Activated T-helper 1 cell treated with anti-CD3 and anti-CD28 coated beads, Interleukin-12 subunit alpha, Interleukin-12 subunit beta, Interleukin-2, Interleukin-4 antibody, amounts not matched to agents 30 ng/mL and 10 ng/mL and 1 ng/mL, durations not matched to agents 14 hours and 24 hours and 36 hours (primary cell): ENCODE measurements at places on chromosomes 12 and 14.

- no peak for DNase-seq
Observed at GRCh38 chr14:68568907-68569897, 223.7 kb downstream of the ZFP36L1 start.

DNA sequence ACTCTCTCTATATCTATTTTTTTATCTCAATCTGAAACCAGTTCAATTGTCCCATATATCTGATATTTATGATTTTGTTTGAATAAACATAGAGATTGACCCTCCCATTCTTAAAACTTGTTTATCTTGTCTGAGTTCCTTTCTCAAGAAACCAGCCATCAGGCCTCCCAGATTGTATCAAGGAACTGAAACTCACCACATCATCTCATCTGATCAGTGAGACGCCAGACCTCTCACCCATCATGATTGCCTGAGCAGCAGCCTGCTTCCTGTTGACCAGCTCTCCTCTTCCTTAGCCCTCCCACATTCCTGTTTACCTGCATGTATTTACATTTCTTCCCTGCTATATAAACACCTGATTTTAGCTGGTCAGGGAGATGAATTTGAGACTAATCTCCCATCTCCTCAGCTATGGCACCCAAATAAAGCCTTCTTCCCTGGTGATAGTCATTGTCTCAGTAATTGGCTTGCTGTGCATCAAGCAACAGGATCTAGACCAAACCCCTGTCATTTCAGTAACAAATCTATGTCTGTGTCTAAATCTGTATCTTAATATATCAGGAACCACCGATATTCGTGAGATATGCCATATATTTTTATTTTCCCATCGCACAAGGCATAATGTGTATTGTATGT is 323.6 kb downstream of the TMTC2 start:
- DNase-seq = no peak

DNA sequence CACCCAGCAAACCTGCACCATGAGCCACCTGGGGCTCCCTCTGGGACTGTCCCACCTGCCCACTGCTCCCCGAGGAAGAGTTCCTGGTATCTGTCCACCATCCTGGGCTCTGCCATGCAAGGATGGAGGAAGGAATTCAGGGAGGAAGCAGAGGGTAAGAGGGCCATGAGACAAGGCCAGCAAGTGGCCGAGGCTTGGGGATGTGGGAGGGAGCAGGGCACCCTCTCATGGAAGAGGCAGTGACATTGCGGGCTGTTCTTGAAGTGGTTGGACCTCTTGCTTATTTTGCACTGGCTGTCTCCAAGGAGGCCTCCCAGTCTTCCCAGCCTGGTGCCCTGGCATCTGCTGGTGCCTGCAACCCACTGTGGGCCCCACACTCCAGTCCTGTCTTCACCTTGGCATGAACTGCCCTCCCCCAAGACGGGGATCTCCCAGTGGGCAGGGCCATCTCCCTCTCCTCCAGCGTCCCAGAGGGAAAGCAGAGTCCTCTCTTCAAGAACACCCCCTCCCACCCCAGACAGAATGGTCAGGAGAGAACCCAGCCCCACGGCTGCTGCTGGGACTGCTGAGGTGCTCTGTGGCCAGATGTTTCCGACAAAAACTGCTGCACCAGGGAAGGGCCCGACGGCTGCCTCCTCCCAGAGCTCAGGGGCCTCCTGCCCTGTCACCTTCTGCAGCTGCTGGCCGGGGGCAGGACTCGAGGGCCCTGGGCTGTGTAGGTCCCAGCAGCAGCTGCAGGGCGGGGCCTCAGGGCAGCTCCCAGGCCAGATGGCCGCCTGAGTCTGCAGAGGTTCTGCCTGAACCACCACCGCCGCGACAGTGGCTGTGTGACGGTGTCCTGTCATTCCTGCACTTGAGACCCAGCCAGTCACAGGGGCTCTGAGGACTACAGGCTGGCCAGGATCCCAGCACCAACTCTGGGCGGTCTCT is 1.8 kb upstream of the AKT1 start:
- DNase-seq = no peak

DNA sequence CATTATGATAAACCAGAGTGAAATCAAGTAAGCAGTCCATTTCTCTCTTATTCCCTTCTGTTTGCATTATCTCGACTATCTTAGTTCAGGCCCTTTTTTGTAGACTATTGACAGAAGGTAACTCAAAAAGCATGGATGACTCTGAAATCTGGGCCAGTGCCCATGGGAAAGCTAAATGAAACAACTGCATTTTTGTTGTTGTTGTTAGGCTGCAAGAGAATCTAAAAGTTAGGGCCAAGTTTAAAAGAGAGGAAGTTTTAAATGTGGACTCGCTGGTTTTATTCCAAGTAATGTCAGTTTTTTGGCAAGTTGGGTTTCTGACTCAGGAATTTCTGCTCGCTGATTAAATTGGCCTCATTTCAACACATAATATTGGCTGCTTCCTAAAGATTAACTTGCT is 201.1 kb downstream of the PIK3C2G start:
- no peak for DNase-seq

- no peak for DNase-seq
Observed at GRCh38 chr12:113075137-113075683, 18.7 kb downstream of the DTX1 start.

GRCh38 chr14:50822501-50823042 is 8.4 kb downstream of the NIN start:
- DNase-seq = no peak

DNA sequence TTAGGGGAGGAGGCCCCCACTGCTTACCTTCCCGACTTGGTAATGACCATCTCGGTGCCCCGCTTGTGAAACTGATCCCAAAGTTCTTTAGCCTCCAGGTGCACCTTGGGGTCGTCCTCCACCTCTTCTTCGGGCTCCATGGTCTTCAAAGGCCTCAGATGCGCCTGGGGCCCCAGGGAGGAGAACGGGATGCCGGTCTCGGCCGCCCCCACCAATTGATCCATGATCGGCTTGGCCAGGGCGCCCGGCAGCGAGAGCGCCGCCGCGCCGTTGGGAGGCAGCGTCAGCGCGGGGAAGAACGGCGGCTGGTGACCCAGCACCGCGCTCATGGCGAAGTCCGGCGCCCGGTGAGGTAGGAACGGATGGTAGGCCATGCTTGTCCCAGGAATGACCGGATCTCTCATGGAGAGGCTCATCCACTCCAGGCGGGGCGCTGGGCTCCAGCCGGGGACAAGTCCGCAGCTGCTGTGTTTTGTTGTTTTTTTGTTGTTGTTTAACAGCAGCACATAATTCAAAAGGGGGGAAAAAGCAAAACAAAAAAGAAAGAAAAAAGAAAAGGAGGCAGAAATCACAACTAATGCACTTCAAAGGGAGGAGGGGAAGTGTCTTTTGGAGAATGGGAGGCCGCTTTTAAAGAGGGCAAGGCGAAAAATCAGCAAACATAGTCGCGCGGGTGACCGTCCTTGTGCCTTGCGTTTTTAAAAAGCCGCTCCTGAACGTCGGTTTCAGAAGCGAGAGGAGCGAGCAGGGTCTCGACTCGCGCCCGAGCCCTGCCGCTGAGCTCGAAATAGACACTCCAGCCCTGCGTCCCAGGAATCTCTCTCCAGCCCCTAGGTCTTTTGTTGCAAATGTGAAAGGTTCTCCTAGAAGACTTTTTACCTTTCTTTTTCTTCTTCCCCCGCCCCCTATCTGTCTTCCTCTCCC is 928 bp downstream of the TBX3 start:
- no peak for DNase-seq

DNA sequence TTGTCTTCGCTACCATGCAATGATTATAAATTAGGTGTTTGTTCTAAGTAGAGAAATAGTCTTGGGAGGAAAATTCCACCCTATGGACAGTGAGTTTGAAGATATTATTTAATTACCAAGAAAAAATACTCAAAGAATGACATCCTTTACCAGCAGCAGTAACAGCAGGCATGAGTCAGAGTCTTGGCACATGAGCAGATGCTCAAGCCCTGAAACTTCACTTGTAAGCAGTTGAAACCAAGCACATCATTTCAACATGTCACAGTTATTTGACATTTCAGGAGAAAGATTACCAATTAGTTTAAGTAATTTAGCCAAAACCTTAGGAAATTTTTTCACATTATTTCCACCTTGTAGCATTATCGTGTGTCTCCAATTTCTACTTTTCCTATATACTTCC is 99.2 kb downstream of the C12orf50 start:
- DNase-seq = no peak
